ENCODE measurements at places on chromosomes 2 and 18.

DNA sequence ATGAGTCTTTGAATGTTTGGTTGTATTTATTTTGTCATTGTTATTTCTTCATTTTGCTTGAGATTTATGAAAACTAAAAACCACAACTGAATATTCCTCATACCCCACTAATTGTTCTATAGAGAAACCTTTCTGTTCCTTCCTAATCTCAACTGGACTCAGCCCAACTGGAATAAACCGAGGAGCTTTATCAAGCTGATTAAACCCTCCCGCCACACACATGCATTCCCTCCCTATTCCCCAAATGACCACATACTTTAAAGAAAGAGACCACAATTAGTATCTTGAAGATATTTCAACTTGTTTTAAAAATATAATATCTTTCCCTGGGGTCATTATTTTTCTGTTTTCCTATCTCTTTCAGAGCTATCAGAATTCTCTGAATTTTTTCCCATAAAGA, 107.5 kb downstream of the OSR1 start:
- no peak for DNase-seq

DNA sequence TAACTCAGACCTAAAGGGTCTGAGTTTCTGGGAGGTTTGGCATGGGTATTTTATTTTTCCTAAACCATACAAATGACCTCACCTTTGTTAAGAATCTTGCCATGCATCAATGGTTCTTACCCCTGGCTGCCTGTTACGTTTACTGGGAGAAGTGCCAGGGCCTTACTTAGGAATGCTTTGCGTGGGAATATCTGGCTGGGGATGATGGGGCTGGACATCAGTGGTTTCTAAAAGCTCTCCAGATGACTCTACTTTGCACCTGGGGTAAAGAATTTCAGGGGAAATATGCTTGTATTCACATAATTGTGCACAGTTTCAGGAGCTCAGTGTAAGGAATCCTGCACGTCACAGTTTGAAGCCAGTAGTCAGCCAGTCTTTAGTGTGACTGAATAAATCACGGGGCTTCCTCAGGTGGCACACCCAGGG, 18.2 kb upstream of the DAW1 start:
- DNase-seq, result no peak

DNA sequence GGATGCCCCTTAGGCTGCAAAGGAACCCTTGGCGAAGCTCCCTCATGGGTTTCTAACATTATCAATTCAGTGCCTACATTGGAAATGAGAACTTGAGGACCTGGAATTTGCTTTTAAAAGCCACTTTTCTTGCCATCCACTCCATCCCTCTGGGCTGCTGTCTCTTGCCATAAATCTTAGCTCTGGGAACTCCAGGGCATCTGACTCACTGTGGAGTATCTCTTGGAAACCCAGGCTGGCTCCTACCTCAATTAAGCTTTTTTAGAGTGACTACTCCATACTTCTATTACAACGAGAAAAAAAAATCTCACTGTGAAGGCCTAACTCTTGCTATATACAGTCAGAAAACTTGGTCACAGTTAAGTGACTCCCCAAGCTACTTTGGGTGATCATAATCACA, 227.2 kb upstream of the SETBP1 start:
- DNase-seq, result no peak

- no peak for DNase-seq
Measured at GRCh38 chr2:232342635-232343565, 35.7 kb upstream of the ALPP start.

DNA sequence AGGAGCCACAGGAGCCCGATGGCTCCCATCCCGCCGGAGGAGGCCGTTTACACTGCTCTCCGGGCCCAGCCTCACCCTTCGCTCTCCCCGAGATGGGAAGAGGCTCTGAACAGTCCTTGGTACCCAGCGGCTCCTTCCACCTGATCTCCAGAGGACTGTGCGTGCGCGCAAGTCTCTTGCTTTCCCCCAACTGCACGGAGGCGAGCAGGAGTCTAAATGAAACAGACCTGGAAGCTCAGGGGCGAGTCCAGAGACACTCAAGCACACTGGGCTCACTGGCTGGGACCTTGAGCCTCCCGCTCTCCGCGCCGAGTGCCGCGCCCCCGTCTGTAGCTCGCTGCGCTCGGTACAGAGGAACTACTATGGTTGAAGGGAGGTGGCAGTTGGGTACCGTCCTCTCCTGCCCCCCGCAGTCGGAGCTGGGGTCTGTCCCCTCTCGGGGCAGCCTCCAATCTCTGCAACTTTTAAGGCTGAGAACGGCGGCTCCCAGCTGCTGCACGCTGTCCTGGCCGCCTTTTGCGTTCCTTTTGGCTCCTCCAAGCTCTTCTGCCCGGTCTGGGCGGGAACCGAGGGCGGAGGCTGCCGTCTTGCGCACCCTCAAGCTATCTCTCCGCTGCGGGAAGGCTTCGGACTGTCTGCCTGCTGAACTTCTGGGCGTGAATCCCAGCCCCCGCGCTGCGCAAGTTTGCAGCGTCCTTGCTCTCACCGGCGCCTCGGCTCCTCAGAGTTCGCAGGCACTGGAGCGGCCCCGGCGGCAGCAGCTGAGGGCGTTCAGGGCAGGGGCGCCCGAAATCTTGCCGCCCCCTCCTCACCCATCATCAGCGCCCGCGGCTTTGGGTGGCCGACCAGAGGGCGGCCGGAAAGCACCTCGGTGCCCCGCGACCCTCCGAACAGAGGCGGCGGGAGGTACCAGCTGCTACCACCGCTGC, 491 bp downstream of the ALK start:
- DNase-seq, result no peak

GRCh38 chr2:28558918-28559317, 63.1 kb downstream of the PLB1 start:
- no peak for DNase-seq

- DNase-seq, result no peak
Measured at GRCh38 chr2:159101755-159102489, 133.5 kb downstream of the TANC1 start.

GRCh38 chr2:95051626-95052025, 26.1 kb downstream of the MAL start:
- DNase-seq, result no peak

DNA sequence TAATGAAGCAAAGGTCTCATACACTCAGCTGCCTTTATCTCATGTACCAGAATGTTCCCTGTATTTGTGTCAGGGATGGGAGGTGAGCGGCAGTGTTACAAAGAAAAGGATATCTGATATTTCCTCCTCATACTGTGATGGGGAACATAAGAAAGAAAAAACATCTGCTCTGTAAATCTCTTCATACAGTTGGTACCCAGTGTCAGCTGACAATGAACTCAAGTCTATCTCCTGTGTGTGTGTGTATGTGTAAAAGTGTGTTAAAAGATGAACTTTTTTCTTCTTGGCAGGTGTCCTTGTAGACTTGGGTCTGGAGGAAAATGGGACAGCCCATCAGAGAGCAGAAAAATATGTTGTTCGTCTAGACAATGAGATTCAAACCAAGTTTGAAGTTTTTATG, 127.8 kb downstream of the ESCO1 start:
- no peak for DNase-seq

DNA sequence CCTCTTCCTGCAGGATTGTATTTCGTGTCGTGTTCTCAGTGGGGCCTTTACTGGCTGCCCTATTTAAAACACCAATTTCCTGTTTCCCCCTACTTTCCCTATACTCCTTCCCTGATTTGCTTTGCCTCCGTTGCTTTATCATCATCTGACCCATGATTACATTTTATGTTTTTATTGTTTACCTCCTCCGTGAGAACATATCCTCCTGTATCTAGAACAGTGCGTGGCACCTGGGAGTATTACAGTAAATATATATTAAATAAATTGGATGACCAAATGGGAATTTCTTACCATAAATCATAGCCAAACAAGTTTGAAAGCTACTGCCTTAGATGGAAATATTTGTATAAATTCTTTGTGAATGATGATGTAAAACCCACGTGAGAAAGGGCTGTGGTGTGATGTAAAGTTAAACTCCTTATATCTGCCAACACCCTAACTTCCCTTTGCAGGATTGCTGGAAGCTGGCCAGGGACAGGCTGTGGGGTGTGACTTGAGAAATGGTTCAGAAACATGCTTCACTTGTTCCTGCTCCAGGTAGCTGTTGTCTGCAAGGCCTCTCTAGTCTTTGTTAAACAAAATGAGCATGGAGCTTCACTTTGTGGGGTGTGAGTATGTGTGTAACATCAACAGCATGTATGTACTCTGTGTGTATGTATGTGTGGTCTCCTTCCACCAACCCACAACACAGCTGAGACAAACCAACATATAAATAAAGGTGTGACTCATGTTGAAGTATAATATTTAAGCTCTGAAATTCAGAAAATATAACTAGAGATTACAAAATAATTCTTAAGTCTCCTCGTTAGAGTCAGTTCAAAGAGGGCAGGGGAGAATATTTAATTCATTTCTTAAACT, 40.3 kb downstream of the LHCGR start:
- no peak for DNase-seq

DNA sequence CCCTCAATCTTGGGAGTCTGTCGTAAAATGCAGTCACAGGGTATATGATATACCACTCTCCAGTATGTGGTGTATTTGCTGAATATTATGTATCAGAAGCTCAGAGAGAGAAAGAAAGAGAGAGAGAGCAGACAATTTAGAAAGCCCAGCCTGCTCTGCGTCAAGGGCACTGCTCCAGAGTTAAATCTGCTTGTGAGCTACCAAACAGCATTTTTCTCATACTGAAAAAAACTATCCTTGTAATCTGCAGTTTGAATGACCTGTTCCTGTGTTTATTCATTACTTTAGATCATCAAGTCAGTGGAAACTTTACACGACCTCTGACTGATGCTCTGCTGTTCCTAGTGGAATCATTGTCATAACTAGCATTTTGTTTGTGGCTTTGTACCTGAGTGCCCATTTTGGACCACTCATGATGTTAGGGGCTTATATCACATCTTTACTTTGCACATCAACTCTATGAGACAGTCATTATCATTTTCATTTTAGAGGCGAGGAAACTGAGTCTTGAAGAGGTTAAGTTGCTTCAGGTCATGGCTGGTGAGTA, 89.2 kb upstream of the PELI1 start:
- DNase-seq, result no peak
